Activated CD4-positive, alpha-beta T cell treated with anti-CD3 and anti-CD28 coated beads, Interleukin-2, amount 50 U/mL, for 1 hour (primary cell): ENCODE measurements at places on chromosomes 5 and 9.

- no peak for DNase-seq
Measured at GRCh38 chr9:32606811-32607210, 28.7 kb downstream of the TAF1L start.

- DNase-seq, result no peak
Measured at GRCh38 chr5:170186156-170186555, 46.6 kb upstream of the C5orf58 start.

DNA sequence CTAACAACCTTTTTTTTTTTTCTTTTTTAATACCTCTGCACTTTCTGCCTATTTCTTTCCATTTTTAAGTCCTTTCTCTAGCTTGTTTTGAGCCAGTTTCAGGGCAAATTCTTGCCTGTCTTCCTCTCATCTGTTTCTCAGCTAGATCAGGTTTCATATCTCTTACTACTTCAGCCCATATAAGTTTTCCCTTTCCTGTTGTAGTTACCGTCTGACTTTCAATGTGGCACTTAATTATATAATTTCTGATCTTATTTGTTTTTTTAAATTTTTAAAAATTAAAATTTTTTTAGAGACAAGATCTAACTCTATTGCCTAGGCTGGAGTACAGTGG lies 104.7 kb upstream of the ELL2 start:
- DNase-seq, result no peak

DNA sequence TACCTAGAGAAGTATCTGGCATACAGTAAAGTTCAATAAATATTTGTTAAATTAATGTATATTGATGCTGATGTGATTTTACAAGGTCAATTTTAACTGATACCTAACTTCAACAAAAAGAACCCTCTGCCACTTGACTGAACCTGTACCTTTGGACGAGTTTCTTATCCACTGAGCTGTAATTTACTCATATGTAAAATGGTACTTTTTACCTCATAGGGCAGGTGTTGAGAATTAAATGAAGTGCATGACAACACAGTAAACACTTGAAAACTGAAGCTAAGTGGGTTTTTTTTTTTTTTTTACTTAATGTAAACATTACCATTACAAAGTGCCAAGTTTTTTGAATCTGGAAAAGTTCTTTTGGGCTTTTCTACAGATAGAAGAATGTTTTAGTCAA lies 15.4 kb downstream of the NIPSNAP3B start:
- DNase-seq, result no peak

- no peak for DNase-seq
Measured at GRCh38 chr5:660491-661030, 32.6 kb downstream of the TPPP start.

GRCh38 chr5:78243091-78243490 lies 51.4 kb downstream of the AP3B1 start:
- DNase-seq, result no peak

GRCh38 chr5:65800775-65801174 lies 78.8 kb downstream of the NLN start:
- DNase-seq, result no peak

DNA sequence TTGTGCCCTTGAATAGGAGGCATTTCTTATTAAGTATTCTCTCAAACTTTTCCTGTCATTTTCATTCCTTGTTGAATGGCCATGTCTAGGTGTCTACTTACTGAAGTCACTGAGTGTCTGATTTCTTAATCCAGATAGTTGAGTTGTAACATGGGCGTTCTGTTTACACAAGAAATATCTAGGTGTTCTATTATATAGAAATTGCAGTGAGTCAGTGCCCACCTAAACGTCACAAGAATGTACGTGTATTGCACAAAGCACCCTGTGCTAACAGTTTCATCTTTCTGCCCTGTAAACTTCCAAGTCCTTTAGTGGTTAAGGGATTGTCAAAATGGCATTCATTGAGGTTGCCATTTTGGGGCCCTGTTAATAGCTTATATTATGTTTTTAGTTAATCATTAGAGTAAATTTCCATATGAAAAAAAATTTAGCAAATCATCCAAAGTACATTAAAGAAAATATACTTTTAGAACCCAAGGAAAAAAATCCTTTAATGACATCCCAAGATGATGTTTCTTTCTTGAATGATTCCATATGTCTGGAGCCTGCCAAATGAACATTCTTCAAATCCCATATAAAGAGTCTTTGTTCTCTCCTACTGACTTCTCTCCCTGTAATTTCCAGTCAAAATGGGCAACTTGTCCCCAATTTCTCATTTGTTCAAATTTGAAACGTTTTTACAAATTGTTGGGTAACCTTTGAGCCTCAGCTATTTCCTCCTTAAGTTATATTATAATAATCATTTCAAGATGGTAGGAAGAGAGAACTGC lies 114.2 kb downstream of the GOLPH3 start:
- no peak for DNase-seq

GRCh38 chr9:83284746-83285145 lies 221.8 kb upstream of the RASEF start:
- DNase-seq, result no peak

DNA sequence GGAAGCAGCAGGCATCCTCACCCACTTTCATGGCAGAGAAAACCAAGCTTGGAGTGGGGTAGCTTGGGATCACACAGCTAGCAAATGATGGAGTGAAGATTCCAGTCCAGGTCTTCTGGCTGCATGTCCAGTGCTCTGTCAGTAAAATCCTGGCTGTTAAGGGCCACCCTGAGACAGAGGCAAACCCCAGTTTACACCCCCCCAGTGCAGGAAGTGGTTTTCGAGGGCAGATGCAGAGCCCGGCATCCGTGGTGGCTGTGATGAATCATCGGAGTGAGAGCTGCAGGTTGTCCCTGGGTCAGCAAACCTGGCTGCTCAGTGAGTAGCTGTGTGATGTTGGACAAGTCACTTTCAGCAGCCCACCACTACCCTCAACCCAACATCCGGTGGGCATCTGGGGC lies 115.4 kb downstream of the RGS3 start:
- DNase-seq, result peak; percentile 73

DNA sequence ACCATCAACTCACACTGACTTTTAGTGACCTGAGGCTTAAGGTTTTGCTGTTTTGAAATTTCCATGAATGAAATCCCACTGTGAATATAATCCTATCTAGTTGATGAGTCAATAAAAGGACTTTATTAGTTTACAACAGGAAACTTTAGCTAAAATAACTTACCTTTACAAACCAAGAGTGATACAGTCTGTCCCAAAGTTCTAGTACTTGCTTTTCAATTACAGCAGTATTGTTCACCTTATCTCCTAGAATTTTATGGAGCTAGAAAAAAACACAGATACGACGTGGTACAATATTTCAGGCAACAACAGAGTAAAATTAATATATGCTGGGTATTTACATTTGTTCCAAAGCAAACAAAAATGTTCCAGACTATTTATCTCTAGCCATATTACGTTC lies 46.9 kb upstream of the CTNNAL1 start:
- no peak for DNase-seq

- no peak for DNase-seq
Measured at GRCh38 chr5:115429345-115429940, 115.1 kb downstream of the FEM1C start.

DNA sequence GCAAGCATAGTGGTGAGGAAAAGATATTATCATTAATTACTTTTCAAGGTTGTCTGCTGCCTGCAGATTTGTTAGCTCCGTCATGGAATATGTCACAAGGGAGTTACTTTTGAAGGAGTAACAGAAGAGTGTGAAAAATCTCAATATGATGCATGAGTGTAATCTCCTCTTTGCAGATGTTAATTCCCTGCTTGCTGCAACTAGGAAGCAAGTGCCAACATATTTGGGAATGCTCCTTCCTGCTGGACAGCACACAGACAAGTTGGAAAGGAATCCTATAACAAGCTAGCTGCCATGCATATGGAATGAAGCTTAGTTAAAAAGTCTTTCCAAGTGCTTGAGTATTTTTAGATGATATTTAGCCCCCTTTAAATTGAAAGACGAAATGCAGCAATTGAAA lies 2023.6 kb upstream of the CDH6 start:
- no peak for DNase-seq

- DNase-seq, result no peak
Measured at GRCh38 chr5:5585751-5586341, 163.4 kb downstream of the ICE1 start.

DNA sequence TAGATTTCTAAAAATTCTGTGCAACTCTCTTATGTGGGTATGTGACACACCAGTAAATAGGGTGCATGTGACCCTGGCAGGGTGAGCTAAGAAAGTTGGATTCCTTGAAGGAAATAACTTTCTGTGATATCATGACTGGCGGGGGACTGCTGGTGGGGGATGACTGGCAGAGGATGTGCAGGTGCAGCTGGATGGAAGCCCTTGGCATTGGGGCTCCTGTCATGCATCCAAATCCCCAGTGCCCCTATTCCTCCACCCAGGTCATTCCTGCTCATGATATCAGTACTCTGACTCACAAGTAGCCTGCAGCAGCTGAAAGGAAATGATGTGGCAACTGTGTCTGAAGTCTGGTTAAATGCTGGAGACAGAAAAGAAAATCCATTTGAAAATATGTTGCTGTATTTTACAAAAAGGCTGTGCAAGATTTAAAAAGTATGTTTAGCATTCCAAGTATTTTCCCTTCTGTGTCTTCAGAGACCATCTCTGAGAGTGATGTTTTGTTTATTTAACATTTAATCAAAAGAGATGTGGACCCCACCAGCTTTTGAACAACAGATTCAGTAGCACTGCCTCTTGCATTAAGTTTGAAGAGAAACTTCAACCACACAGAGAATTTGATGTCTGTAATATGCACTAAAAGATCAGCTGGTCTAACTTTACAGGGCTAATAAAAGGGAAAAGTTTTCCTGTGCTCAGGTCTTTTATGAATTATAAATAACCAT lies 17.9 kb upstream of the ZSWIM6 start:
- DNase-seq, result no peak

- DNase-seq, result no peak
Measured at GRCh38 chr5:75148051-75148450, 88.6 kb downstream of the ANKRD31 start.

GRCh38 chr5:143562935-143563334 lies 159.4 kb upstream of the NR3C1 start:
- no peak for DNase-seq

DNA sequence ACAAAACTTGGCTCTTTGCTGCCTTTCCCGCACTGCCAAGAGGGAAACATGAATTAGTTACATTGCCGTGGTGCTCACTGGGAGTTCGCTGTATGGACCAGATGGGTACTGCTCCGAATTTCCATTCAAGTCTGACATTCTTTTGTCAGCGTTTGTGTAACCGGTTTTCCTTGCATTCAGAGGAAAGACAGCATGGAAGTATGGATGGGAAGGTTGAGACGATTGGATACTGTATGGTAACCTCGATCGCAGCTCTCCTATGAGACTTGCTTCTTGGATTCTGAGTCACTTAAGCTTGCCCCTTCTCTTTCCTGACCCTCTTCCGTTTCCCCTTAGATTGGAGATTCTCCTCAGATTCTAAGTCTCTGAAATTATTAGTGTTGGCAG lies 625 bp upstream of the UBLCP1 start:
- DNase-seq, result no peak

- DNase-seq, result no peak
Measured at GRCh38 chr5:44862808-44863207, 54.1 kb downstream of the MRPS30 start.

GRCh38 chr5:59328709-59329296 lies 564.7 kb downstream of the PDE4D start:
- no peak for DNase-seq
